Fibroblast of skin of left quadriceps (primary cell): ENCODE measurements at places on chromosomes 1 and 21.

GRCh38 chr1:205484985-205485967 lies 19.2 kb upstream of the CDK18 start:
- peak; percentile 20 for DNase-seq

GRCh38 chr1:59520194-59520593 lies 223.3 kb downstream of the FGGY start:
- DNase-seq = peak; percentile 27

DNA sequence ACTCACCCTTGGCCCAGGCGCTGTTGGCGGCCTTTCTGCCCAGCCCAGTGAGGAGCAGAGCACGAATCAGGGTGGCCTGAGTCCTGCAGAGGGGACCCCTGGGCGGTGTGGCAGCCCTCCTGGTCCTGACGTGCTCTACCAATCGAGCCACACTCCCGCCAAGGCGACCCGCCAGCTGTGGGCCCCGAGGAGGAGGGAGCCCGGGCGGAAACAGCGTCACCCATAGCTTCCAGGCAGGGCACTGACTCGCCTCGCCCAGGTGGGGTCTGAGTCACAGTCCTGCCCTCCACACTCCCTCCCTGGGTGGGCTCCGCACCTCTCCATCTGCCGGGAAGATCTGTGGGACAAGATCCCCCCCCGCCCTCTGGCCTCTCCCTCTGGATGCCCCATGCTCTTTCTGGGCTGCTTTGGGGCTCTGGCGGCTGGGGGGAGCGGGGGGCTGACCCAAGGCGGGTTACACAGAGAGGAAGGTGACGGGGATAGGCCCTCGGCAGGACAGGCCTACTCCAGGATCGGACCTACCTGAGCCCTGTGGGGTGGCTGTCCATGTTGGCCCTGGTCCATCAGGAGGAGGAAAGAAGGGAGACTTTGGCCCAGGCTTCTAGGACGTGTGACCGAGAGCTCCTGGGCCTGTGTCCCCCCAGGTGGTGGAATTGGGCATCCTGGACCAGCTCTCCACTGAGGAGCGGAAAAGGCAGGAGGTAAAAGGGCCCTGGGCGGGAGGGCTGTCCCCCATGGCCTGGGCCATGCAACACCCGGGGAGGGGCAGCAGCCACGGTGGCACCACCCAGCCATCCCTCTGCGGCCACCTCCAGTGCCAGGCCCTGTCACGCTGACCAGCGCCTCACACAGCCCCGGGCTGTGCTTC lies 14.0 kb downstream of the ARHGEF16 start:
- no peak for DNase-seq

GRCh38 chr1:159779403-159779851 lies 1.3 kb upstream of the DUSP23 start:
- DNase-seq = peak; percentile 8

DNA sequence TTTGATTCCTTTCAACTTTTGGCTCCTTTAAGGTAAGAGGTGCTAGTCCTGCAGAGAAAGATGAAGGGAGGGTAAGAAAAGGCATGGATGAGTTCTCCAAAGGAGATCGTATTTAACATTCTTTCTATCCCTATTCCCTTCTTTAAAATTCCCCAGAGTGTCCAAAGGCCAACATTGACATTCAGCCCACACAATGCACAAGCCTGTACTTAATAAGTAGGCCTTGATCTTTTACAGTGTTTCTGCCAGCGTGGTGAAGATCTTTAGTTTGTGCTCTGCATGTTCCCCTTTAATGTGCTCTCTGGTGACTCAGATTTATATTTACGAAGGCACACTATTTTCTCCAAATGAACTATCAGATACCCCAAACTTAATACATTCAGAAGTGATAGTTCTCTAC lies 582.5 kb upstream of the RGS18 start:
- DNase-seq = no peak

- DNase-seq = no peak
These were observed 6.3 kb upstream of the ACBD6 start for GRCh38 chr1:180508725-180509097.

GRCh38 chr1:15370781-15371520 lies 38.7 kb upstream of the EFHD2 start:
- no peak for DNase-seq

- DNase-seq = no peak
These were observed at the start of gene S100A16 for GRCh38 chr1:153612755-153613331. Gene S100A16 (minus strand): TSS chr1:153613137. CDS start chr1:153608151, 4,986 bp downstream.
